Endothelial cell (in vitro differentiated cells): ENCODE measurements at places on chromosomes 4 and X. TPM values are rescaled to one million over a fixed set of nuclear protein-coding genes. Genes with fewer than 3 reads are reported as not detected.

DNA sequence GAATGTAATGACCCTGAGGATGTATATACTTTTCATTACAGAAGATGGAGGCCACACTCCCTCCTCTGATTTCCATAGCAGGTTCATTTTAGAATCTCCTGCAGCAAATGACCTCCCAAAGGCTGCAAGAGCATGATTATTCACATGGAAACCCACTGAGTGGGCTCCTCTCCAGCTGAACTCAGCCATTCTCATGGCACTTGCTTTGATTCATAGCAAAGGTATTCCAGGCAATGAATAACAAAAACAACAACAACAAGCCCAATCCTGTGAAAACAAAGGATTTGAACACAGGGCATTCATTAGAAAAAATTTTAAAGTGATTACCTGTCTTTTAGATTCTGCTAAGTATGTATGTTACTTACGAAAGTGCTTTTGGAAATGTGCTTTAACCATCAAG lies 894.0 kb upstream of the FRG1 start:
- DNase-seq = no peak

DNA sequence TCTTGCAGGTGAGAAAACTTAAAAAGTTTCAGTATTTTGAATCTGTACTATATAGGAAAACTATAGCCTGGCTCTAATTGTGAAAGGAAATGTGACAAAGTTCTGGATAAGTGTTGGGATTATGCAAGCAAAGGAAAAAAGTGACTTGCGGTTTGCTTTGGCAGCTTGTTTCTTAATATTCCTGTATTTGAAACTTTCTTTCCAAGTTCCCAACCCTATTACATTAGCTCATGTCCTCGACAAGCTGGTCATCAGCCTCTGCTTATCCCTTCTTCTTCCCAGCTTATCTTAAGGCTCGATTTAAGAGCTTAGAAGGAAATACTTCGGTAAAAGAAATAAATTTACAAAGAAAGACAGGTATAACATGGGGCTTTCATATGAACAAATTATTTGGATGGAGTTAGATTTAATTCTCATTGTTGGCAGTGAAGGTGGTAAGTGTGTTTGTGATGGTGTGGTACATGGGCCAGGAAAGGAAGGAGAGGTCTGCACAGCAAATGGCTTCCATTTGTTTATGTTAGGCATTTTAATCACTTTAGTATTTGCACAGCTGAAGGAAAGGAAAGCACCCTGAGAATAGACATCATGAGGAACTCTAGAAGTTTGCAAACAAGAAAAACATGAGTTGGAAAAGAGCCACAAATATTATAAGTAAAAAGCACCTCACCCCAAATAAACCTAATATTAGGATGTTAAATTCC lies 5.1 kb upstream of the MYOZ2 start:
- DNase-seq = no peak

DNA sequence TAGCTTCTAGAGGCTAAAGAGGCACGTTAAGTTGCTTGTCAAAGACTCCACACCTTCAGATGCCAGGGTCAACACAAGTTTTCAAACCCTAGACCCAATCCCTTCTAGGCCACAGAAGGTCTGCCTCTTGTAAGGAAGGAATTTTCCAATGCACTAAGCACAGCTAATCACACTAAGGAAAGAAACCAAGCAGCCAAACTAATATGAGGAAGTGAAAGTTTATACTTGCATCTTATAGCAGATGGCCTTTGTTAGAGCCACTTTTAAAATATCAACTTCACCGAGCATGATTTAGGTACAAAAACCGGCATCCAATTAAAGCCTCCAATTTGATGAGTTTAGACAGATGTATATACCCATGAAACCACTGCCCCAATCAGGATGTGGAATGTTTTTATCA lies 9.9 kb downstream of the FHL1 start:
- DNase-seq = no peak

Gene TMPRSS11F
- total RNA-seq = not detected

Gene CCDC149
- 4.0 TPM for total RNA-seq

DNA sequence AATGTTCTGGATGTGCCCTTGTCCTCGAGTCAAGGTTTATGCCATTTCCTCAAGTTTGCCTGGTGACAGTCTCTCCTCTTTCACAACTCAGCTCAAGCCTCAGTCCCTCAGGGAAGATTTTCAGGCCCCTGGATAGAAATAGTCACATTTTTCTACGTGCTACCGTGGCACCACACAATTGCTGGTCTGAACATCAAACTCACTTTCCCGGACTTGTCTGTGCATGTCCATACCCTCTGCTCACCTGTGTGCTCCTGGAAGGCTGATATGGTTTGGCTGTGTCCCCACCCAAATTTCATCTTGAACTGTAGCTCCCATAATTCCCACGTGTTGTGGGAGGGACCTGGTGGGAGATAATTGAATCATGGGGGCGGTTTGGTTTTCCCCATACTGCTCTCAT lies 129.7 kb downstream of the HS3ST1 start:
- no peak for DNase-seq

Gene DUX4
- total RNA-seq = 0.49 TPM

Gene AVPR2
- 0.77 TPM for total RNA-seq

Gene PPP1R2C
- not detected for total RNA-seq

Gene SATL1
- 0.15 TPM for total RNA-seq

DNA sequence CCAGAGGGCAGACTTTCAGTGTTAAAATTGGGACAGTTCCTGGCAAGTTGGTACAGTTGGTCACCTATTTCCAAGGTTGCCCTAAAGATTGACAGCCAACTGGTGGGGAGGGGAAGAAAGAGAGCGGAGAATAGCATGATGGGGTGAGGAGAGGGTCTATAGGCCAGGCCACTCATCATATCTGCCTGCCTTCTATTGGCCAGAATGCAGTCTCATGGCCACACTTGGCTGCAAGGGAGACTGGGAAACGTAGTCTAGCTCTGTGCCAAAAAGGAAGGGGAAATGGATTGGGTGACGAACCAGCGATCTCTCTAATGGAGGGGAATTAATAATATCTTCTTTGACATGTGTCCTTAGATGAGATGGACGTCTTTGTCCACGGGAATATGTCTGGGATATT lies 197.4 kb upstream of the ATP6AP2 start:
- no peak for DNase-seq

GRCh38 chr4:14131335-14131734 lies 503.8 kb upstream of the BOD1L1 start:
- no peak for DNase-seq

Gene NPY2R
- 3.6 TPM for total RNA-seq

Gene ADH1B
- total RNA-seq = not detected

- DNase-seq = no peak
Measured at GRCh38 chr4:183589461-183590099, 69.4 kb downstream of the RWDD4 start.

Gene MAGEA12
- 4.3 TPM for total RNA-seq

Gene CCDC120
- total RNA-seq = 22.5 TPM

- DNase-seq = no peak
Measured at GRCh38 chr4:184248216-184248615, 30.5 kb upstream of the ENPP6 start.

DNA sequence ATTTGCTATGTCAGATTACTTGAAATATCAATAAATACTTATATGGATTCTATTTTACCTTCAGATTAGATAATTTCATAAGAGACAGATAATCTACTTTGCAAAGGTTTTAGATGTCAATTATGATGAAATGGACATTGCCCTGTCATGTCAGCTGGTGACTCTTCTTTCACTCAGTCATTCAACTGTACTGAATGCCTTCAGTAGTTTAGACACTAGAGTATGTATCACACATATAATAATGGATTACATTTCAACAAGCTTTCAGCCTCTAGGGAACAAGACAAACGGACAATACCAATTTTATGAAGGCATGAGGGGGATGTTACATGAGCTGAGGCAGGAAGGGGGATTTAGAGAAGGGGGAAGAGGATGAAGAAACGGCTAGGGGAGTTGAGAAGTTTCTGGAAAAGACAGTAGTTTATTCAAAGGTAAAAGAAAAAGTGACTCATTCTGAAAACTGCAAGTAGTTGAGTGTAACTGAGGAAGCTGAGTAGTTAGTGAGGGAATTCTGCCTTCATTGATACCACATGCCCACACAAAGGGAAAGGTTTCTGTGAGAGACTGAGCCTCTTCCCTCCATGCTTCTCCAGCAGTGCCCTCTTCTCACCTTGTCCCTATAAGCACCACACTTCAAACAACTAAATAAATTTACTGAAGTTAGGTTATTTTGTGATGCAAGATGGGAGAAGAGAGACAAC lies 25.7 kb downstream of the SLC9B2 start:
- DNase-seq = no peak

Gene RAB41
- not detected for total RNA-seq

DNA sequence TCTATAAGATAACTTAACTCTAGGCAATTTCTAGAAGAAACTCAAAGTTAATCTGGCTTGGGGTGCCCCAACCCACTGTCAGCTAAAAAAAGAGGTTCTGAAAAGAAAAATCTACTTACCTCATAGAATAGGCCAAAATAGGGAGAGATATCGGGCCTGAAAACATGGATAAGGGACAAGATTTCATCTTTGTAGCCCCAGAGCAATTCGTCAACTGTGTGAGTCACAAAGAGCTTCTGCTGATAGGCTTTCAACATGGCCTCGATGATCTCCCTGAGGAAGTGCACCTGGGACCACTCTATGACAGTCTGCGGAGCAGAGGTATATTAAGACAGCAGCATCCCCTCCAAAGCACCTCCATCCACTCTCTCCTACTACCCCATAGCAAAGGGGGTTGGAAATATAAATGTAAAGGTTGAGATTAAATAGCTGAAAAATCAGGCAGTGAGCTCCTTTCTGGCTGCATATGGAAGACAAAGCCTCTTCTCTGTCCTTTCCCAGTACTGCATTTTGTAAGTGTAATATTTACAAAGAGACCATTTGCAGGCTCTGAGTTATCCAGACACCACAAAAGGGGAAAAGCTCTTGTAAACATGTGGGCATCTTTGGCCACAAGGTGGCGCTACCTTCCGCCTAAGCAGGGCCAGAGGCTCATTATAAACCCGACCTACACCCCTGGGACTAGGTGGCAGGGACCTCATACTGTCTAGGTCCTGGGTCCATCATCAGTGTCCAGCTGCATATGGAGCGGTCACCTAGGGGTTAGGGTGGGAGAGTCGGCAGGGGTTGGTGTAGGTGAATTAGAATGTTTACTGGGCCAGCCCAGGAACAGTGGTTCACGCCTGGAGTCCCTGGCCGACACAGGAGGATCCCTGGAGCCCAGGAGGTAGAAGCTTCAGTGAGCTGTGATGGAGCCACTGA lies 31.5 kb upstream of the NUP54 start:
- DNase-seq = peak; percentile 84

GRCh38 chrX:24702362-24703184 lies 8.9 kb downstream of the POLA1 start:
- no peak for DNase-seq

DNA sequence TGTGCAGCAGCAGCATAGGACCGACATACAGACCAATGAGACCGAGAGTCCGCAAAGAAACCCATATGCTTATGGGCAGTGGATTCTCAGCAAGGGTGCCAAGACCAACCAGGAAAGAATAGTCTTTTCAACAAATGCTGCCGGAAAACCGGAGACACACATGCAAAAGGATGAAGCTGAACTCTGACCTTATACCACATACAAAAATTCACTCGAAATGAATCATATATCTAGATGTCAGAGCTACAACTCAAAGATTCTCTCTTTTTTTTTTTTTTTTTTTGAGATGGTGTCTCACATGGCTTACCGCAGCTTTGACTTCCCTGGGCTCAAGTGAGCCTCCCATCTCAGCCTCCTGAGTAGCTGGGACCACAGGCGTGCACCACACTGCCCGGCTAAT lies 16.0 kb upstream of the MXD4 start:
- DNase-seq = no peak
